ENCODE measurements at places on chromosomes 5 and 9.
A peak's percentile ranks its signal among the peaks of the same experiment; 100 is the strongest.

- DNase-seq: no peak
Measured at GRCh38 chr9:83132768-83133167, 69.8 kb upstream of the RASEF start.

DNA sequence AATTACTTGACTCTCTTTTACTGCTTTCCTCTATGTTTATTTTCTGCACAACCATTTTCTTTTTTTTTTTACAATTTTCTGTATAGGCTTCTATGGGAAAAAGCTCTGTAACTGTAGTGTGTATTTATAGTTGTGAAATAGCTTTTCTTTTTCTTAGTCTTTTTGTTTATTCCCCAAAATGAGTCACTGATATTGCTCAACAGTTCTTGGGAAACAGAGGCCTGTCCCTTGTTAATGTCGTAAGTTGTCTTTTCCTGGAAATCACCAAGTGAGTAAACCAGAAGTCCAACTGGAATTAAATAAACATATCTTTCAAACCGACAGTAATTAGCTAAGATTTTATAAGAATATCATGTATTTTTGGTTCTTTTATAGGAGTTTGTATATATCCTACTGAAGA lies 325.1 kb upstream of the PRR16 start:
- DNase-seq: peak; percentile 18

DNA sequence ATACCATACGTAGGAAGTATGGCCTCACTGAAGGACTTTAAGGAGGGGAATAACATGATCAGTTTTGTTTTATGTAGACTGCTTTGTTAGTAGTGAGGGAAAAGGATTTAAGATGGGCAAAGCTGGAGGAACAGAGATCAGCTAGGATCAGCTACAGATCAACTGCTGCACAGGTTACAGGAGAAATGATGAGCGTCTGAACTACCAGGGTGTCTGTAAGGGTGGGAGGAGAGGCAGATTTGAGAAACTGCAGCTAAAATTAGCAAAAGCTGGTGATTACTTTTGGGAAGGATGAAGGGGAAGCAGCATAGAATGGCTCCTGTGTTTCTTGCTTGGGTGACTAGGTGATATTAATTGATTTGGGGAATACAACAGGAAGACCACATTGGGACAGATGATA lies 39.3 kb downstream of the VCP start:
- DNase-seq: no peak

GRCh38 chr9:14089051-14089803 lies 224.7 kb downstream of the NFIB start:
- no peak for DNase-seq

DNA sequence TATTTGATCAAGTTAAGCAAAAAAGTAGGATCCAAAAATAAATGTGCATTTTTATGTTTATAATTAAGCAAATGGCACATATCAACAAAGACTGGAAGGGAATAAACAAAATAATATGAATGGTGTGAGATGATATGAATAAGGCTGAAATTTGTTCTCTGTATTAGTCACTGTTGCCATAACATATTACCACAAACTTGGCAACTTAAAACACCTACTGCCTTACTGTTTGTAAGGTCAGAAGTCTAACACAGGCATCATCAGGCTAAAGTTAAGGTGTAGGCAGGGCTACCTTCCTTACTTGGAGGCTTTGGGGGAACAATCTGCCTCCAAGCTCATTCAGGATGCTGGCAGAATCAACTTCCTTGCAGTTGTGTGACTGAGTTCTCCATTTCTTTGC lies 19.3 kb downstream of the PGGT1B start:
- no peak for DNase-seq

- DNase-seq: no peak
Measured at GRCh38 chr5:95627971-95628810, 8.3 kb downstream of the GPR150 start.

DNA sequence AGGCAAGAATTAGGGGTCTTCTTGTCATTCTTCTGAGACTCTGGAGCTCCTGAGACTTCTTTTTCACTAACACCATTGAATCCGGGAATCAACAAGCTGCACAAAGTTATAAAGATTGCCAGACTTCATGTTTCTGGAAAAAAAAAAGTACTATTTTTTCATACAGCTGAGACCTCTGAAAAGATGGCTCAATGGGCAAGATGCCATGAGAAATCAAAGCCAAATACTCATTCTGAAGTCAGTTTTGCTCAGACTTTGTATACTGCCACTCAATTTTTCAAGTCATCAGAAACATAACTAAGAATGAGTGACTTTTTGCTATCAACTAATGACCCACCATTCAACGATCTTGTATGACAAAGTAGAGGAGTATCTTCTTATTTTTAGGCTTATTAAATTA lies 512.0 kb downstream of the RAB3C start:
- DNase-seq: no peak

Measured in bone marrow (tissue), 2 donors.